Fibroblast of lung (primary cell): ENCODE measurements at places on chromosomes 3 and 15. TPM values are rescaled to one million over a fixed set of nuclear protein-coding genes. Genes with fewer than 3 reads are reported as not detected.

The SNTN gene
- polyA plus RNA-seq: not detected in 2 replicates

The AHSG gene
- polyA plus RNA-seq: not detected in 2 replicates

- no peak for DNase-seq
These were observed 8.3 kb downstream of the GHRL start for GRCh38 chr3:10284496-10284895.

DNA sequence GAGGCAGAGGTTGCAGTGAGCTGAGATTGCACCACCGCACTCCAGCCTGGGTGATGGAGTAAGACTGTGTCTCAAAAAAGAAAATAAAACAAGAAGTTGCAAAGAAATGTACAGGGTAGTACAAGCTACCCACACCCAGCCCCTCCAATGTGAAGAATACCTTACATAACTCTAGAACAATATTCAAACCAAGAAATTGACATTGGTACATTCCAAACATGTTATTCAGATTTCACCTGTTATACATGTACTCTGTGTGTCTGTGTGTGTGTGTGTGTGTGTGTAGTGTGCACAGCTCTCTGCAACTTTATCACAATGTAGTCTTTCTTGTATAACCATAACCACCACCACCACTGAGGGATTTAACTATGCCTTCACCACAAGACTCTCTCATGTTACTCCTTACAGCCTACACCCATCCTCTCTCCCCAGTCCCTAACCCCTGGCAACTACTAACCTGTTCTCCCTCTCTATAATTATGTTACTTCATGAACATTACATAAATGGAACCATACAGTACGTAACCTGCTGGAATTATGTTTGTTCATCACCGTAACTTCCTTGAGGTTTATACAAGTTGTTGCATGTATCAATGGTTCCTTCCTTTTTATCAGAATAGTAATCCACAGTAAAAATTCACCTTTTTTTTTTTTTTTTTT is 16.2 kb upstream of the TJP1 start:
- no peak for DNase-seq

GRCh38 chr15:40584191-40584590 is 9.9 kb upstream of the KNL1 start:
- no peak for DNase-seq

The CHRFAM7A gene
- polyA plus RNA-seq: 0.29 and 1.6 TPM in 2 replicates

GRCh38 chr3:196323016-196323415 is 5.0 kb upstream of the DYNLT2B start:
- DNase-seq: no peak

The FBXO40 gene
- not detected in 2 replicates for polyA plus RNA-seq

DNA sequence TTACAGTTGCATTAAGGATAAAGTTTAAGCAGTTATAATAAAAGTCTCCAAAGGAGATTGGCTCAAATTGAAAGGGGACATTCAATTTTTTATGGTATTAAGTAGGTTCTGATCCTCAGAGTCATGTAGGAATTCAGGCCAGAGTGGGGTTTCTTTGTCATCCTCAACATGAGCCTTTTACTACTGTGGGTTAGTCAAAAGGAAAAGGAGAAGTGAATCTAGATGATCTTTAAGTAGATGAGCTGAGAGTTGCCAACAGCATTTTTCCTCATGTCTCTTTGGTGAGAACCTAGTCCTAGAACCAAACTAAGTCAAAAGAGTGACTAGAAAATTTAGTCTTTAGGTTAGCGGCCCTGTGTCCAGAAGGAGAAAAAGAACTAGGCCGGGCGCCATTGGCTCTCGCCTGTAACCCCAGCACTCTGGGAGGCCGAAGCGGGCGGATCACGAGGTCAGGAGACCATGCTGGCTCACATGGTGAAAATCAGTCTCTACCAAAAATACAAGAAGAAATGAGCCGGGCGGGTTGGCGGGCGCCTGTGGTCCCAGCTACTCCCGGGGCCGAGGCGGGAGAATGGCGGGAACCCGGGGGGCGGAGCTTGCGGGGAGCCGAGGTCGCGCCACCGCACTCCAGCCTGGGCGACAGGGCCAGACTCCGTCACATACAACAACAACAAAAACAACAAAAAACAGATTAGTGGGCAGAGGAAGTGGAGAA is 4.2 kb upstream of the CHL1 start:
- no peak for DNase-seq

The C3orf49 gene
- not detected in 2 replicates for polyA plus RNA-seq

GRCh38 chr3:69271098-69271497 is 114.8 kb downstream of the FRMD4B start:
- no peak for DNase-seq

The SLC24A5 gene
- not detected in 2 replicates for polyA plus RNA-seq

- DNase-seq: no peak
These were observed 8.2 kb upstream of the SENP7 start for GRCh38 chr3:101521211-101521701.

GRCh38 chr15:59833366-59833765 is 144.2 kb upstream of the BNIP2 start:
- no peak for DNase-seq

The CLEC3B gene
- 49.2 and 87.2 TPM in 2 replicates for polyA plus RNA-seq

DNA sequence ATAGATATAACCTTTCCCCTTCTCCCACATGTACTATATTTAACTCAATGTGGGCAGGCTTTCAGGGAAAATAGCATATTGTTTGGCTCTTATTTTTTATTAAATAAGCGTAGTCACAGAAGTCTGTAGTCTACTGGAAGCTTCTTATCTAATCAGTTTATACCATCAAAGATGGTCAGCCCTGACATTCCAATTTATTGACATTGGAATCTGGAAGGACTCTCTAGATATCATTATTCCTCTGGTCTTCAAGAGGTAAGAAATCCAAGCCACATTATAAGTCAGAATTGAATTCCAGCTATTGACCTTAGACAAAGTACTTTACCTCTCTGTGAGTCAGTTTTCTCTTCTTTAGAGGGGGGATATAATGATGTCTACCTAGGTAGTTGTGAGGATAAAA is 38.5 kb upstream of the SCAANT1 start:
- peak; percentile 52 for DNase-seq

DNA sequence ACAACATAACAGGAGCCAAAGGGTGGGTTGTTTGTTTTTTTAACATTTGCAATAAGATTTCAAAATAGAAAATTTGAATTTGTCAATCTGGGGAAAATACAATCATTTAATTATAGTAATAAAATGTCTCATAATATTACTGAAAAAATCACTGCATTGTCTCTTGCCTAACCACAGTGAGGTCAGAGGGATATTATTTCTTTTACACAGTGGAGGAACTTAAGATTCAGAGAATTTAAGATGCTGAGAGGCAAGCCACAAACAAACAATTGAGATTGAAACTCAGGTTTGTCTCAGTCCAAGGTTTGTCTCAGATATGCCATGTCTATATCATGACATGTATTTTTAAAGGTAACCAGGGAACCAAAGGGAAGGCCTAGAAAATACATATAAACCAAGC is 428.7 kb downstream of the FOXP1 start:
- DNase-seq: no peak

DNA sequence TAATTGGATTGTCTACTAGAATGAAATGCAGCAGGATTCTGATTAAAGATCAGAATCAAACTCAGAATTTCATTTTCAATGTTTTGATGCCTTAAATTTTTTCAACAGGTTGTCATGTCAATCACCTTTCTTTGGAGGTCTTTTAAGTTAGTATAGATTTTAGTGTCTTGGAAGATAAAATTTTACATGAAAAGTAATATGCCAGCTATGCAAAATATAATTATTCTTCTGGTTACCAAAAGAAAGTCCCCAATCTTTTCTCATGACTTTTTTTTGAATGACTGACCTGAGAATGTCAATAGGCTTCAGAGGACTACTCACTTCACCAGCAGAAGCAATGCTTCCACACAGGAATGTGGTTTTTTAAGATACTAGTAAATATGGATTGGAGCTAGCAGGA is 4.3 kb downstream of the FGF7 start:
- no peak for DNase-seq

- no peak for DNase-seq
These were observed 93.2 kb downstream of the GHSR start for GRCh38 chr3:172354931-172355499.

DNA sequence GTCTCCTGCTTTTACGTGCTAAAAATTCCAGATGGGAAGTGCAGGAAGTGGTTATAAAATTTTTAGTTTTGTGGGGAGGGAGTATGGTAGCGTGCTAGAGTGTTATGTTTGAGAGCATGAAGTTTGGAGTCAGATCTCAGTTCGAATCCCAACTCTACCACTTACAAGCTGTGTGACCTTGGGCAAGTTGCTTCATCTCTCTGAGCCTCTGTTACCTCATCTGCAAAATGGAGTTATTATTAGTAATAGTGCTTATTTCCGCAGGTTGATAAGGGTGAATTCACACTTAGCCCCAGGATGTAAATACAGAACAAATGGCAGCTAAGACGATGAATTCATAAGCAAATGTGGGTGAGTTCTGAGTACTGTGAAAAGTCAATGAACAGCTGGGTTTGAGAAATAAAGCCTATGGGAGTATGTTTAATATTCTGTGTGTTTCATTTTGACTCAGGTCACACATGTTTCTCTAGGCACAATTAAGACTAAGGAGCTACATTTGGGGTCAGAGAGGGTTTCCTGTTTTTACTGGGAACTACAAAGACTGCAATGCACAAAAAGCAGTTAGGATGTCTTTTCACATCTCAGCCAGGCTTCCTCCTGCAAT is 73.1 kb upstream of the FEZF2 start:
- DNase-seq: no peak

- DNase-seq: peak; percentile 83
These were observed 87.2 kb downstream of the TGFBR2 start for GRCh38 chr3:30693470-30694120.

DNA sequence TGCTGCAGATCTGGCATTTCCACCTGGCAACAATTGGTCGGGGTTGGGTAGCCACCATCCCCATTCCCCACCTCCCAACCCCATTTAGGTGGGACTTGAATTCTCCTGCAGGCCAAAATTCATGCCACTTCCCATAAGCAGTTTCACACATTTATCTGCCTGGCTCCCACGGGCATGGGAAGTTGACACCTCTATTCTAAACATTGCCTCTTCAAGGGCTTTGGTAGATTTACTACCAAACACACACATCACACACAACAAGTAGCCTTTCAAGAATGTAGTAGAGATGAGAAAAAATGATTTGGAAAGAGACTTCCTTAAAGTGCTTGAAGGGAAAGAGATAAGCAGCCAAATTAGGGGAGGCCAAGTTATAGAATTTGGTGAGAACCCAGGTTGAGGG is 30.9 kb downstream of the ZBTB38 start:
- DNase-seq: no peak

The PRR23C gene
- not detected in 2 replicates for polyA plus RNA-seq

DNA sequence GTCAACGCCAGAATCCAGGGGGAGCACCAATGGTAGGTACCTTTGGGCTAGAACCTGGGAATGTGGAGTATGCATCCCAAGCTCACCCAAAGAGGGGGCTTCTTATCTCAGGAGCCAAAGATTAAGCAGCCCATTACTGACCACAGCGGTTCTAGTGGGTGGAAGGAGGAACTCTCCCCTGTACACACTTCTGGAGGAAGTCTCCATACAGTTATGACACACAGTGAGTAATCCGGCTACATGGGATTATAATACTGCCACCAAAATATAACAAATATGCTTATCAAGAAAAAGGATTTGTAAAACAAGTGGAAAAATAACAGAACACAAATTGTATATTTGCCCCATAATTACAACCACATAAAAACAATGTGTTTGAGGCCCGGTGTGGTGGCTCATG is 8.4 kb downstream of the MYO1E start:
- no peak for DNase-seq

- no peak for DNase-seq
These were observed 222.8 kb upstream of the TBL1XR1 start for GRCh38 chr3:177419904-177420601.

GRCh38 chr3:28039829-28040228 is 201.6 kb upstream of the CMC1 start:
- DNase-seq: no peak

DNA sequence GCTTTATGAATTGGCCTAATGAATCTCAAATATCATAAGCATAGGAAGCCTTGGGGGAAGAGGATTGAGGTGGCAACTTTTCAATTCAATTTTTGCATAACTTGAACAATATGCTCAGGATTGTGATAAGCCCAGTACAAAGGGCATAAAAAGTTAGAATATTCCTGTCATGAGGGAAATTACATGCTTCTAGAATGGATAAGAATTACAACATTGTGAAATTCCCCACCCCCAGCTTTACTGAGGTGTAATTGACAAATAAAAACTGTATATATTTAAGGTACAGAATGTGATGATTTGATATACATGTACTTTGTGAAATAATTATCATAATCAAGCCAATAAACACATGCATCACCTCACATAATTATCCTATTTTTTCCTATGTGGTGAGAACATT is 132.6 kb upstream of the TNIK start:
- no peak for DNase-seq

The CCDC39 gene
- not detected in 2 replicates for polyA plus RNA-seq

- DNase-seq: peak; percentile 80
These were observed at the start of gene FBXL22 for GRCh38 chr15:63597038-63597790. FBXL22 (plus strand) TSS chr15:63597387; CDS start chr15:63597393, 6 bp downstream.

- no peak for DNase-seq
These were observed 30.1 kb downstream of the GREM1 start for GRCh38 chr15:32747921-32748342.

The TGM5 gene
- polyA plus RNA-seq: 0.03 TPM in 1 of 2 replicates, not detected in the other

The GRM2 gene
- 0.02 and 0.06 TPM in 2 replicates for polyA plus RNA-seq

The MYZAP gene
- 0.08 TPM in 1 of 2 replicates, not detected in the other for polyA plus RNA-seq

- no peak for DNase-seq
These were observed 16.9 kb downstream of the MME start for GRCh38 chr3:155097009-155097349.

The SLC38A3 gene
- 0.02 TPM in 1 of 2 replicates, not detected in the other for polyA plus RNA-seq

DNA sequence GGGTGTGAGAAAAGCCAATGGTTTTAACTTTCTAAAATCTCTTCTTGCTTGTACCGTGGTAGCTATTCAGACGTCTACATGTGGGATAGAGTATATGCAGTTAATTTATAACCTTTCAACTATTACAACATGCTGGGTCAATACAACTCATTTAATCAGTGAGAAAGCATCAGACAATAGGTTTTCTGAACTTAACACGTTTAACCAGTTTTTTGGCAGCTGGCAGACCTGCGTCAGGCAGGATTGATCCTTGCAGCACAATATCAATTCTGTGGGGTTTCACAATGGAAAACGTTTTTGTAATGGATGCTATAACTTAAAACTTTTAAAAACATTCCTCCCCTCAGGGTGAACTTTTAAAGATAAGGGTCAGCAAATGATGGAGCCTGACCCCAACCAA is 6.5 kb downstream of the GNB5 start:
- no peak for DNase-seq

GRCh38 chr3:123423031-123423430 is 25.9 kb downstream of the ADCY5 start:
- DNase-seq: no peak
